Breast epithelium (tissue), 4 donors: ENCODE measurements at places on chromosomes 5 and 9.

- DNase-seq, result peak; percentile 46
Observed at GRCh38 chr5:132498152-132498551, 7.6 kb upstream of the IRF1 start.

GRCh38 chr5:76292620-76293322 lies 110.3 kb upstream of the IQGAP2 start:
- DNase-seq, result no peak

GRCh38 chr5:43648499-43649124 lies 45.6 kb downstream of the NNT start:
- DNase-seq, result no peak

DNA sequence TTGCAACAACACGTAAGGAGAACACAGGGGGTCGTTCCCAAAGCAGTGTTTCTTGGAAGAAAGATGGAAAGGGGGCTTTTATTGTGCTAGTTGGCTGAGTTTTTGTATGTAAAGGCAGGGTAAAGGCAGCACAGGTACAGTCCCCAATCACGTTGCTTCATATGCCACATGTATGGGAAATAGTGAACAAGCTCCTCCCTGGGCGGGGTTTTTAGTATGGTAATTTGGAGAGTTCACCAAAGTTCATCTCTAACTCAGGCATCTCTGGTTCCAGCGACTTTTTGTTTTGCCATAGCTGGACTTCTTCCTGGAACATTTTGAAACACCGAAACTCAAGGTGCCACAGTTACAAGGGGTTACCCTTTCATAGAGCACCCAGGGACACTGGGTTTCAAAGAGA lies 133.9 kb downstream of the CAAP1 start:
- DNase-seq, result no peak

- no peak for DNase-seq
Observed at GRCh38 chr5:66338828-66339227, 194.7 kb downstream of the SREK1 start.

- DNase-seq, result no peak
Observed at GRCh38 chr5:25554077-25554476, 909.3 kb upstream of the CDH10 start.

- DNase-seq, result no peak
Observed at GRCh38 chr5:176863041-176863764, 35.9 kb downstream of the HK3 start.

GRCh38 chr9:109311286-109311685 lies 9.6 kb downstream of the EPB41L4B start:
- no peak for DNase-seq
